Stimulated activated CD4-positive, alpha-beta T cell treated with anti-CD3 and anti-CD28 coated beads, Interleukin-1b, Interleukin-23, amount 100 ng/mL, for 48 hours (primary cell): ENCODE measurements at places on chromosomes 3 and 15.

DNA sequence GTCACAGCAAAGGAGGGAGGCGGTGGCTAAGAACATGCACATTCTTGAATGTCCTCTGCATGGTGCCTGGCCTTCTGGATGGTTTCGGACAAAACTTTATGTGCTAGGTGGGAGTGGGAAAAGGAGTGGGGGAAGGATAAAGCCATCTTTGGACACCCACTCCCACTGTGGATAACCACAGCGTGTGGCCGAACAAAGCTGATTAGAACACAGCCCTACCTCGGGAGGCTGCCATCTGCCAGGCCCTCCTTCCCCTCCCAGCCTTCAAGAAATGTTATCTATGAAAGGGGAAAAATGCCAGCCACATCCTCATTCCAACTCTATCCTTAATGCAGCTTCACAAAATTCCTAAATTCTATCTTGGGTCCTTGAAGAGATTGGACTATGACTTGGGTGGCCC, 18.8 kb downstream of the AMOTL2 start:
- no peak for DNase-seq

GRCh38 chr3:5188419-5189221, 1.1 kb downstream of the EDEM1 start:
- DNase-seq: peak; percentile 59

GRCh38 chr15:78906316-78906620, 33.6 kb downstream of the MORF4L1 start:
- no peak for DNase-seq

DNA sequence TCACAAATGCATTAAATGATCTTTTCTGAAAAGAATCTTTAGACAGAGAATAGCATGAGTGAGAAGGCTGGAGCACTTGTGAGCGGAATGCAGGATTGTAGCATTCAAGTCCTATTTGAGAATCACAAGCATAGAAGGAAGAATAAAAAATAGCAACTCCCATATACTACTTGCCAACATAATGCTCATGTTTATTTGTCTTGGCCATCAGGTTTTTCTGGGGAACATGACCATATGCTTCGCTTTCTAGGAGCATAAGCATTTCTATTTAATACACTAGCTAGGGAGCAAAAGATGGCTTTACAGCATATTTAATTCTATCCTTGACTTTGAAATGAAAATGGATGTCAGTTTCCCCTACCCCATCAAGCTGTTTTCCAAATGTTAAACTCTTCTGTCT, 170.3 kb upstream of the MITF start:
- DNase-seq: no peak

DNA sequence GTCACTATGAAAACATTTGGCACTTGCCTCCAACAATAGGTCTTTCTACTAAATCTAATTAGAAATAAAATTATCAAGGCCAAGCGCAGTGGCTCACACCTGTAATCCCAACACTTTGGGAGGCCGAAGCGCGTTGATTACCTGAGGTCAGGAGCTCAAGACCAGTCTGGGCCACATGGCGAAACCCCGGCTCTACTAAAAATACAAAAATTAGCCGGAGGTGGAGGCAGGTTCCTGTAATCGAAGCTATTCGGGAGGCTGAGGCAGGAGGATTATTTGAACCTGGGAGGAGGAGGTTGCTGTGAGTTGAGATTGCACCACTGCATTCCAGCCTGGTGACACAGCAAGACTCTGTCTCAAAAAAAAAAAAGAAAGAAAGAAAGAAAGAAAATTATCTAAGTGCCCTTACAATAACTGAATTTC, 1.6 kb upstream of the PLD1 start:
- DNase-seq: no peak

DNA sequence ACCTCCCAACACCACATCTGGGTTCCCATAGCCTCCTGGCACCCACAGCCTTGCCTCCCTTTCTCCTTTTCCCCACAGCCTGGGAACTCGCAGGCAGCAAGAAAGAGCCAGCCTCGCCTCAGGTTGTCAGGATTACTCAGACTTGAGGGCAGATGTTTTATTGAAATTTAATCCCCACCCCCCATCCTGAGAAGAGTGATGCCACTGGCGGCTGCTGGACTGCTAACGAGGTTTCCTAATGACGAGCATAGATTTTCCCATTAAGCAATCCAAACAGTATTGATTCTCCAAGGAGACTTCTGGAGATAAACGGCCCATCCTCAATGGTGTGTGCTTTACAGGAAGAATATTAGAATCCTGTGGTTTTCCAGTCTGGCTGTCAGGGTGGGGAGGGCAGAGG, 13.7 kb downstream of the SHF start:
- DNase-seq: no peak

DNA sequence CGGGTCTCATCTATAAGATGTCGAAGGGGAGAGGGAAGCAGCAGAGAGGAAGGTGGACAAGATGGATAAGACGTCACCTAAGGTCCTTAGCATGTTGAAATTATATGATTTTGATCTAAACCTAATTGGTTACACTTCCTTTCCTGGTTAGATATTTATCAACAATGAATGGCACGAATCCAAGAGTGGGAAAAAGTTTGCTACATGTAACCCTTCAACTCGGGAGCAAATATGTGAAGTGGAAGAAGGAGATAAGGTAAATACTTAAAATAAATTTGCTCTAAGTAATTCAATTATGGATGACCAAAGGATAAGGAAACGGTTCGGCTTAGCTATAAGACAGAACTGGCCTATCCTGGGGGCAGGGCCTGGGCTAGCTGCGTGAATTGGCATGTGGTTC, 5.5 kb downstream of the ALDH1A3 start:
- DNase-seq: no peak

GRCh38 chr3:44045476-44046275, 196.0 kb upstream of the TOPAZ1 start:
- DNase-seq: no peak

- DNase-seq: no peak
These were observed 12.4 kb downstream of the PSMA4 start for GRCh38 chr15:78552597-78552996.
